H1 (cell line): ENCODE measurements at places on chromosomes 4 and X. TPM values are rescaled to one million over a fixed set of nuclear protein-coding genes. Genes with fewer than 3 reads are reported as not detected.

DNA sequence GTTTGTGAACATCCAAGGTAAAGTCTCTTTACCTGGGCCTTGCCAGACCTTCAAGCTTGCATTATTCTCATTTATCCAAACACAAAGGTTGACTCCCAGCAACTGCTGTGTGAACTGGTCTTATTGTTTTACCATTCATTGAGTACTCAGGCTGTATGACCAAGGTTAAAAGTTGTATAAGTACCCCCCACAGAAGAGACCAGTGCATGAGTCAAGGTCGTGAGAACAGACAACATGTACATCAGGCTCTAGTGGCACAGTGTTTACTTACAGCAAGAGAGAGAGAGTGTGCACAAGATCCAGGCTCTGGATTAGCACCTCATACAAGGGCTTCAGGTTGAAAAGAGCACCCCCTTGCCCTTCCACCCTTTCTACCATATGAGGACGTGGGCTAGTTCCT, 77.4 kb upstream of the EFNB1 start:
- no peaks in the 10 kb centered on the region for H3K27me3 ChIP-seq
- no peak overlapping the region for H3K4me3 ChIP-seq
- DNase-seq = no peak
- H3K4me1 ChIP-seq = no peaks in the 10 kb centered on the region

GRCh38 chrX:5242091-5242790, 986.4 kb downstream of the NLGN4X start:
- H3K27me3 ChIP-seq = no peaks in the 10 kb centered on the region
- H3K4me1 ChIP-seq = 0 out of 2 replicates have a peak, but pooled peaks cover 3% of the 10 kb centered on the region
- H3K36me3 ChIP-seq = no peaks in the 10 kb centered on the region
- peak; percentile 40 for DNase-seq

DNA sequence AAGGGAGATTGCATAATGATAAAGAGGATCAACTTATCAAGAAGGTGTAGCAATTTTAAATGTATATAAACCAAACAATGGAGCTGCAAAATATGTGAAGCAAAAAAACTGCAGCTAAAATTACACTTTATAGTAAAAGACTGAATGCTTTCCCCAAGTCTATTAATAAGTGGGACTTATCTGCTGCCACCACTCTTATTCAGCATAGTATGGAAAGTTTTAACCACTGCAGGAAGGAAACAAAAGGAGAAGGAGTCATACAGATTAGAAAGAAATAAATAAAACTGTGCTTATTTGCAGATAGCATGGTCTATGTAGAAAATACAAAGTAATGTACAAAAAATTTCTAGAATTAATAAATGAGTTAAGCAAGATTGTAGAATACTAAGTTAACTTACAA, 94.1 kb upstream of the GK2 start:
- no peaks in the 10 kb centered on the region for H3K27me3 ChIP-seq
- H3K4me3 ChIP-seq = no peak overlapping the region
- no peak overlapping the region for H3K27ac ChIP-seq
- 0 out of 2 replicates have a peak, but pooled peaks cover 2% of the 10 kb centered on the region for H3K4me1 ChIP-seq

Gene STATH
- total RNA-seq = not detected in 2 replicates

- no peaks in the 10 kb centered on the region; the same call in 1 of the 2 replicates for H3K27me3 ChIP-seq
- H3K27ac ChIP-seq = no peak overlapping the region
- H3K4me1 ChIP-seq = no peaks in the 10 kb centered on the region
- DNase-seq = no peak
- no peaks in the 10 kb centered on the region for H3K36me3 ChIP-seq
These were observed 178.9 kb downstream of the MID1 start for GRCh38 chrX:10441464-10441863.

Gene HAND2
- not detected in 2 replicates for total RNA-seq

GRCh38 chrX:133880032-133880443, 105.4 kb downstream of the GPC3 start:
- H3K4me1 ChIP-seq = peaks cover 8% of the 10 kb centered on the region; the same call in 1 of the 2 replicates
- DNase-seq = no peak
- H3K36me3 ChIP-seq = no peaks in the 10 kb centered on the region
- H3K27ac ChIP-seq = no peak overlapping the region
- no peaks in the 10 kb centered on the region for H3K27me3 ChIP-seq

DNA sequence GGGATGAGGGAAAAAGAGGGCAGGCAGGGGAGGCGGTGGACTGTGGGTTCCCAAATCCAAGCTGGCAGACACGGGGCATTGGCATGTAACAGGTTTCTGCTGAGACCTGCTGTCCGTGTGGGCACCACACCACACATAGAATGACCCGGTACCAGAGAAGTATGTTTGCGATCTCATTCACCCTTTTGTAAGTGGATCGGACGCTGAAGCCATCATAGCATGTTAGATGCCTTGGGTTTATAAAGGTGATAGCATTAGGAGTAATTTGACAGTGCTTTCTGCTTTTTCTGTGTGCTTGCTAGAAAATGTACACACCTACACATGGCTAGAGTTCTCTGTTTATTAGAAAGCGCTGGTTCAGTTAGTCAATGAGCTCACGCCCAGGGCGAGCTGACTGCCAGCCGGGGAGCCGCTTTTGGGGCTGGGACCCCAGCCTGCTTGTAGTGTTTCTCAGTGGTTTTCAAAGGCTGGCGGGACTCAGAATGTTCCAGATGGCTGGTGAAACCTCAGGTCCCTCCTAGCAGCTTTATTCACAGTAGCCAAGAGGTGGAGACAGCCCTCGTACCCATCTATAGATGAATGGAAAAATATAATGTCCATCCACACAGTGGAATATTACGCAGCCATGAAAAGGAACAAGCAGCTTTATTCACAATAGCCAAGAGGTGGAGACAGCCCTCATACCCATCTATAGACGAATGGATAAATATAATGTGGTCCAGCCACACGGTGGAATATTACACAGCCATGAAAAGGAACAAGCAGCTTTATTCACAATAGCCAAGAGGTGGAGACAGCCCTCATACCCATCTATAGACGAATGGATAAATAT, 579 bp downstream of the IL3RA start:
- H3K36me3 ChIP-seq = no peaks in the 10 kb centered on the region
- no peak overlapping the region for H3K4me3 ChIP-seq
- DNase-seq = no peak
- no peaks in the 10 kb centered on the region for H3K4me1 ChIP-seq

Gene ETDB
- not detected in 2 replicates for total RNA-seq

DNA sequence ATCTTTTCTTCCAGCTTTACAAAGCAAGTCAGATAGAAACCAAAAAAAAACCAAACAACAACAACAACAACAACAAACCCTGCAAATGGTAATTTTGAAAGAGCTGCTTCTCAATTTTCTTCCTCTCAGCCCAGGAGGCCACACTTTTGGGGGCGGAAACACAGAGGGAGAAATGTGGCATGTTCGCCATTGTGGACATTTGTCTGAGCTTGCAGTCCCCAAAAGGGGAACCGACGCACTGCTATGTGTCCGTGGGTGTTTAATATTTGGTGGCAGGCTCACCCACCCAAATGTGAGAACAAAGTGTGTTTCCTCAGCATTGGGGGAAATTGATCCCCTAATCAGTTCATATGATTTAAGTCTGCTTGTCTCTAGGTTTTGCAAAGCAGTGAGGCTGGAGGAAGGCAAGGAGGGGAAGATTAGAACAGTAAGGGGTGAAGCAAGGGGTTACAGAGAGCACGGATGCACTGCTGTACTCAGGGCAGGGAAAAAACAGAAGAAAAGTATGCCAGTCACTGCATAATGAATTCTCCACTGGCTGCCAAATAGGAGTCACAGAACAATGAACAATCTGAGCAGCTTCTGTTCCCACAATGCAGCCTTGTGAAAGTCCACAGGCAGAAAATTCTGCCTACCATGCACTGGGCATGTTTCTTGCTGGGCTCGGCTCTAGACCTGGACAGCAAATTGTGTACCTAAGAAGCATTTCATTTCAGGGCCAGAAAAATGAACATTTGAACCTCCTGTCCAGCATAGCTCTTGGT, 74.7 kb upstream of the GPM6B start:
- no peak for DNase-seq
- H3K27me3 ChIP-seq = no peaks in the 10 kb centered on the region
- H3K36me3 ChIP-seq = no peaks in the 10 kb centered on the region
- no peak overlapping the region for H3K27ac ChIP-seq
- H3K4me3 ChIP-seq = no peak overlapping the region

- H3K4me3 ChIP-seq = no peak overlapping the region
- H3K36me3 ChIP-seq = no peaks in the 10 kb centered on the region
- no peak for DNase-seq
- H3K27ac ChIP-seq = no peak overlapping the region
- H3K4me1 ChIP-seq = no peaks in the 10 kb centered on the region
These were observed 65.3 kb upstream of the SHISA3 start for GRCh38 chr4:42331914-42332368.

DNA sequence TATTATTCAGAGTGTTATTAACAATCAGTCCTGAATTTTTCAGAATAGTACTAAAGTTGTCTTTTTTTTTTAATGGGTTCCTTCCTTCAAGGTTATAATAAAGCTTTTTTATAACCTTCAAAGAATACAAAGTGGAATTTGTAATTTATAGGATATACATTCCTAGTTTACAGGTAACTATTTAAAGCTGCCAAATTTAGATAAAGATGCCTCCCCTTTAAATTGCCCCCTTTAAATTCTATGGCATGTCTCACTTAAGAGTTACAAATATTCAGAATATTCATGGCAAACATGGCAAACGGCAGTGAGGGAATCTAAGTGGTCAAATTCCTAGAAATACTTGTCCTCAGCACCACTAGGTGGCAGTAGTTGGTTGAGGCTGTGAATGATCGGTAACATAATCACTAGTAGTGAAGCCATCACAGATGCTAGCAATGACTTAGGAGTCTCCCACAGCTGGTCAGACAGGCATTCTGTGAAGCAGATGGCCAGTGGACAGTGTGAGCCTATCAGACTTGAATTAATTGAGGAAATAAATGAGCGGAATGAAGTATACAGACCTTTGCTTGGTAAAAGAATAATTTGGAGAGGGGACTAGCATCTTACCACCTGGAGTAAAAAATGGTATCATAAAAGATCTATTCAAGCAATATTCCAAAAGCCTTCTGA, 86.4 kb downstream of the CBR4 start:
- peaks cover 16% of the 10 kb centered on the region for H3K36me3 ChIP-seq
- peak; percentile 62 for DNase-seq

Gene PFKFB1
- 0.30 and 0.46 TPM in 2 replicates for total RNA-seq

- no peak overlapping the region for H3K27ac ChIP-seq
- H3K36me3 ChIP-seq = no peaks in the 10 kb centered on the region
- H3K4me3 ChIP-seq = no peak overlapping the region
- no peaks in the 10 kb centered on the region for H3K27me3 ChIP-seq
These were observed 21.4 kb downstream of the HELT start for GRCh38 chr4:185039508-185040273.

- DNase-seq = no peak
- H3K27me3 ChIP-seq = no peaks in the 10 kb centered on the region
- no peak overlapping the region for H3K27ac ChIP-seq
- H3K4me3 ChIP-seq = no peak overlapping the region
- H3K4me1 ChIP-seq = peaks cover 5% of the 10 kb centered on the region; the same call in 1 of the 2 replicates
These were observed 174.2 kb upstream of the ETNPPL start for GRCh38 chr4:108937066-108937465.

DNA sequence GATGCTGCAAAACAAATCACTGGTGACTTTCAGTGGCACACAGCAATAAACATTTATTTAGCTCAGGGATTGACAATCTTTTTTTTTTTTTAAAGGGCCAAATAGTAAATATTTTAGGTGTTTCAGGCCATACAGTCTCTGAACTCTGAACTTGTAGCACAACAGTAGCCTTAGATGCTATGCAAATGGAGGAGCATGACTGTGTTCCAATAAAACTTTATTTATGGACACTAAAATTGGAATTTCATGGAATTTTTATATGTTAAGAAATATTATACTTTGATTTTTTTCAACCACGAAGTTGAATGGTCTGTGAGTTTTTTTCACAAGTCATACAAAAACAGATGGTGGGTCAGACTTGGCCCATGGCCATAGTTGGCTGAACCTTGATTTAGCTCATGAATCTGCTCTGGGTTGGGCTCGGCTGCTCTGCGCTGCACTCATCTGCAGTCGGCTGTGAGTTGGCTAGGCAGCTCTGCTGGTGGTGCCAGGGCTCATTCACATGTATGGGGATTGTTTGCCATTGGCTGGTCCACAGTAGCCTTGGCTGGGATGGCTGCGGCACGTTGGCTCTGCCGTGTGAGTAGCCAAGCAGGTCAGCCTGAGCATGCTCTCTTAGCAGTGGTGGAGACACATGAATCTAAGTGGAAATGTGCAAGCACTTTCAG, 231.7 kb upstream of the PGRMC2 start:
- H3K27ac ChIP-seq = no peak overlapping the region
- no peak overlapping the region for H3K4me3 ChIP-seq
- no peaks in the 10 kb centered on the region for H3K27me3 ChIP-seq
- no peaks in the 10 kb centered on the region for H3K36me3 ChIP-seq
- no peak for DNase-seq

DNA sequence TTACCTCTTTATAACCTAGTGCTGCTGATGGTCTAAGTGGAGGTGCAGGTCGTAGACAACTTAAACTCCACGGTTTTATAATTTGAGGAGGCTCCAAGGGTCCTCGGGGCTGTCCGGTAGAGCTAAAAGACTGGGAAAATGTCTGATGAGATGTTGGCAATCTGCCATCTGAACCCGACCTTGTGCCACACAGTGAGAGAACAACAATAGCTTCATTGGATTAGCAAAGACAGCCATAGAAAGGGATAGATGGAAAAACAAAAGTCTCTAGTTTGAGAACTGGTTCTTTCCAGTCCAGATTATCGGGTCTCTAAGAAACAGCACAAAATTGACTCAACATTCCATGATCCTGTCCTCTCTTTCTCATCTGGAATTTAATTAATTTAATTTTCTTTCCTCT, 31.6 kb downstream of the CD40LG start:
- H3K27ac ChIP-seq = no peak overlapping the region
- no peaks in the 10 kb centered on the region for H3K4me1 ChIP-seq
- no peak overlapping the region for H3K4me3 ChIP-seq
- no peak for DNase-seq
- H3K27me3 ChIP-seq = no peaks in the 10 kb centered on the region

- DNase-seq = peak; percentile 19
- no peaks in the 10 kb centered on the region for H3K27me3 ChIP-seq
- H3K36me3 ChIP-seq = no peaks in the 10 kb centered on the region
- peaks cover 5% of the 10 kb centered on the region for H3K4me1 ChIP-seq
These were observed 33.6 kb upstream of the NOCT start for GRCh38 chr4:138981930-138982390.

- no peak overlapping the region for H3K27ac ChIP-seq
- no peaks in the 10 kb centered on the region for H3K27me3 ChIP-seq
- no peak for DNase-seq
- H3K4me3 ChIP-seq = no peak overlapping the region
- no peaks in the 10 kb centered on the region for H3K36me3 ChIP-seq
- no peaks in the 10 kb centered on the region for H3K4me1 ChIP-seq
These were observed 64.1 kb upstream of the TENM3 start for GRCh38 chr4:182179105-182179504.

- no peak overlapping the region for H3K4me3 ChIP-seq
- no peak overlapping the region for H3K27ac ChIP-seq
- no peak for DNase-seq
- no peaks in the 10 kb centered on the region for H3K27me3 ChIP-seq
These were observed 76.8 kb downstream of the CFAP299 start for GRCh38 chr4:80412322-80412721.

GRCh38 chr4:173002830-173003561, 165.6 kb upstream of the GALNT7 start:
- H3K4me1 ChIP-seq = no peaks in the 10 kb centered on the region
- H3K27ac ChIP-seq = no peak overlapping the region
- H3K4me3 ChIP-seq = no peak overlapping the region
- no peaks in the 10 kb centered on the region for H3K36me3 ChIP-seq

- H3K27ac ChIP-seq = no peak overlapping the region
- H3K27me3 ChIP-seq = no peaks in the 10 kb centered on the region
- H3K36me3 ChIP-seq = no peaks in the 10 kb centered on the region
These were observed 326.1 kb downstream of the SH3BGRL start for GRCh38 chrX:81527881-81528440.

- H3K4me1 ChIP-seq = peaks cover 5% of the 10 kb centered on the region
- H3K27ac ChIP-seq = no peak overlapping the region
- H3K36me3 ChIP-seq = no peaks in the 10 kb centered on the region
- no peak for DNase-seq
These were observed 34.9 kb upstream of the IQSEC2 start for GRCh38 chrX:53316111-53316859.
